KBM-7 (cell line): ENCODE measurements at places on chromosomes 4 and X.

- no peak for DNase-seq
These were observed 1552.6 kb downstream of the C4orf33 start for GRCh38 chr4:130648570-130648969.

DNA sequence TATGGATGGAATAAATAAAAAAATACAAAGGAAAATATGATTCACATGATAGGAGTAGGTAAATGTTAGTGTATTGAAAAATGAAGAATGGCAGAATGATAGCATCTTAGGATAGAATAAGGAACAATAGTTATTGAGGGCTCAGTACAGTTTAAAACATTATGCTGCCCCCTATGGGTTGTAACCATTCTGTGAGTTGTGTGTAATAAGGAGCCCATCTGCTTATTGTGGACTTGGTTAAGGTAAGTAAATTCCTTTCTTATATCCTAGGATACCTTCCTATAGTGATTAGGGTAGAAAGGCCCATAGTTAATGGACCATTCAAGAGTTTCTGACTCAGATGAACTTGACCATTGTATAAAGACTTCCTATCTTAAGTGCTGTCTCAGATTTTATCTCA is 195.8 kb downstream of the PDHA2 start:
- peak; percentile 34 for DNase-seq

DNA sequence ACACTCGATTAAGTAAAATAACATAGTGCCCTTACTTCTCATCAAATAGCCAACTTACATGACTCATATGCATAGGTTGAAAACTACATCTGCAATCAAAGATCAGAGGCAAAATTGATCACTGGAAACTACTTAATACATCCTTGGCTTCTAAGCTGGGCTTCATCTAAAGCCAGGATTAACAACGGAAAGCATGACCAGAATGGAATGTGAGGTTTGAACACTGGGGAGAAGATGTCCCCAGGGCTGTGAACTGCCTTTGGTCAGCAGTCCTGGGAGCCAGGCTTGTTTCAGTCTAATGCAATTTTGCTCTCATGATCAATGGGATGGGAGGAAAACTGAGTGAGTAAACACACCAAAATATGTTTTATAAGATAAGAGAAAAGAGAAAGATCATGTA is 192.5 kb upstream of the TTC29 start:
- DNase-seq: no peak

- no peak for DNase-seq
These were observed 194.9 kb upstream of the PSAPL1 start for GRCh38 chr4:7629501-7630254.
